ENCODE measurements at places on chromosomes 1 and 21. TPM values are rescaled to one million over a fixed set of nuclear protein-coding genes. Genes with fewer than 3 reads are reported as not detected.
A peak's percentile ranks its signal among the peaks of the same experiment; 100 is the strongest.

DNA sequence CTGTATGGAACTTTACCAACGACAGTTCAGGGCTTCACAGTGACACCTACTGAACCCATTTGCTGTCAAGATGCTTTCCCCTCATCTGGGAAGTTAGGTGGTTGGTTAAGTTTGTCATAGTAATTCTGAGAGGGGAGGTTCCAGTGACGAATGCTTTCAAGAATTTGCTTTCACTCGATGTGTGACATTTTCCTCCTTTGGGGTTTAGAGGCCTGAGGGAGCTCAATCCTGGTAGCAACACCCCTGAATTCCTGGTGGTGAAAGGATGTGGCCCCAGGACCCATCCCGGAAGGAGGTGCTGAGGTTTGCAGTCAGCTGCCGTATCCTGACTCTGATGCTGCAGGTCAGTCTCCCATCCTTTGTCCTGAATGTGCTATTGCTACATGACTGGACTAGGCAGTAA is 2.8 kb downstream of the PIGV start:
- DNase-seq: peak; percentile 33

DNA sequence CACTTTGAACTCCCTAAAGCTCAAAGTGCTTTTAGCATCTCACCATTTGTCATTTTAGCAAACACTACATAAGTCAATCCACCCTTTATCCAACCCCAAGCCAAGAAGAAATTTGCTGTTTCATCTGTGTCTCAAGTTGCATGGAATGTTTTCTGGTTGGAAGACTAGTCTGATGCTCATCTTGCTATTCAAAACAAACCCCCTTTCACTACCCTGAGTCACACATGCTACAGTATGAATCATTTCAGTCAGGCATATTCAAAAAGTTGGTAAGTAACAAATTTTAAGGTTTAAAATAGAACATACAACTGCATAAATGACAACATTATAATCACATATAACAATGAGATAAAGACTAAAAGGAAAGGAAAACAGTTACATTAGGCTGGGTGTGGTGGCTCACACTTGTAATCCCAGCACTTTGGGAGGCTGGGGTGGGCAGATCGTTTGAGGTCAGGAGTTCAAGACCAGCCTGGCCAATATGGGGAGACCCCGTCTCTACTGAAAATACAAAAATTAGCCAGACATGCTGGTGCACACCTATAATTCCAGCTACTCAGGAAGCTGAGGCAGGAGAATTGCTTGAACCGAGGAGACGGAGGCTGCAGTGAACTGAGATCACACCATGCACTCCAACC is 38.7 kb downstream of the DSTYK start:
- peak; percentile 91 for DNase-seq

DNA sequence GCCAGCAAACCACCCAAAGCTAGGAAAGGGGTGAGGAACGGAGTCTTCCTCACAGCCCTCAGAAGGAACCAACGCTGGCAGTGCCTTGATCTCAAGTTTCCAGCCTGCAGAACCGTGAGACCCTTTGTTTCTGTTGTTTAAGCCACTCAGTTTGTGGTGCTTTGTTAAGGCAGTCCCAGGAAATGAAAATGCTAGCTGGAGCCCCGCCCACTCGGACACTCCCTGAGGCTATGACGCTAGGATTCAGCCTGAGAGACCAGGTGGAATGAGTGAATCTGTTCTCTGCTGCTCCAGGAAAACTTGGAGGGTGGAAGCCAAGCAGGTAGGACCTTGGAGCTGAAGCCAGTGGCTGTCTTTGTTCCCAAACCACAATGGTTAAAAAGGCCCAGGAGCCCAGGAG is 196.5 kb upstream of the POU3F1 start:
- peak; percentile 53 for DNase-seq

- DNase-seq: peak; percentile 63
Measured at GRCh38 chr1:226912587-226913176, 27.4 kb upstream of the COQ8A start.

- no peak for DNase-seq
Measured at GRCh38 chr1:1622010-1622787, 6.9 kb downstream of the MIB2 start.

- DNase-seq: peak; percentile 98
Measured at GRCh38 chr21:33383056-33383888, 19.9 kb upstream of the IFNGR2 start.

GRCh38 chr1:22681556-22682276 is 28.7 kb downstream of the C1QB start:
- no peak for DNase-seq

GRCh38 chr1:47921935-47922415 is 75.2 kb downstream of the TRABD2B start:
- no peak for DNase-seq

DNA sequence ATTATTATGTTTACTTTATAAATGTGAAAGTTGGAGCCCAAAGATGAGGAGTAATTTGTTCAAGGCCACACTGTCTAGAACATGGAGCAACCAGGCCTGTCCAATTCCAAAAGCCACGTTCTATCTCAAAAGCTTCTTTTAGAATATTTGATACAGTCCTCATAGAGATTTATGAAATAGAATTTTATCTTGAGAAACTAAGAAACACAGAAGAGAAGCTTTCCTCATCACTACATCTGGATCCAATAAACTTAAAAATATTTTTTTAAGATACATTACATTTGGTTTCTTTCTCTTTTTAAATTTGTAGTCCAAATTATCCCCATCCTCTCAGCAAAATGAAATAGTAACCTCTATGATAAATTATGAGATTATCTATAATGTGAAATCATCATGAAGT is 58.9 kb downstream of the DDAH1 start:
- no peak for DNase-seq

GRCh38 chr1:211606332-211606913 is 27.5 kb upstream of the SLC30A1 start:
- no peak for DNase-seq

GRCh38 chr1:209505044-209505443 is 78.5 kb upstream of the CAMK1G start:
- peak; percentile 28 for DNase-seq

- DNase-seq: no peak
Measured at GRCh38 chr1:204578867-204579664, 62.9 kb downstream of the MDM4 start.

DNA sequence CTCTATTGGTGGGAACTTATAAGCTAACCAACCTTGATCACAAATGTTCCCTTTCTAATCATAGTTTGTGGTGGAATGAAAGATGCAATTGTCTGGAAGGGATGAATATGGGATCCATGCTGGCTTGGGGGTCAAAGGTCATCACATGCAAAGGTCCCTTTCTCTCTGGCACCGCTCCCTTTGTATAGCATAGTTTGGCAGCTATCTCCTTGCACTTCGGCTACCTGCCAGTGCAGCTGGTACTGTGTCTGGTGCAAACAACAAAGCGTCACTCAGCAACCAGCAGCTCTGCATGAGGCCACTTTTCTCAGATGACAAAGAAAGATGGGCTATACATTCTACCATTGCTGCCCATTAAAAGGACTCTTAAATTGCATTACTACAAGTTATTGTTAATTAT is 188.2 kb upstream of the NFIA start:
- no peak for DNase-seq

GRCh38 chr1:117660271-117660965 is 54.6 kb downstream of the TENT5C start:
- no peak for DNase-seq

GRCh38 chr1:218872928-218873327 is 300.8 kb upstream of the LYPLAL1 start:
- no peak for DNase-seq

DNA sequence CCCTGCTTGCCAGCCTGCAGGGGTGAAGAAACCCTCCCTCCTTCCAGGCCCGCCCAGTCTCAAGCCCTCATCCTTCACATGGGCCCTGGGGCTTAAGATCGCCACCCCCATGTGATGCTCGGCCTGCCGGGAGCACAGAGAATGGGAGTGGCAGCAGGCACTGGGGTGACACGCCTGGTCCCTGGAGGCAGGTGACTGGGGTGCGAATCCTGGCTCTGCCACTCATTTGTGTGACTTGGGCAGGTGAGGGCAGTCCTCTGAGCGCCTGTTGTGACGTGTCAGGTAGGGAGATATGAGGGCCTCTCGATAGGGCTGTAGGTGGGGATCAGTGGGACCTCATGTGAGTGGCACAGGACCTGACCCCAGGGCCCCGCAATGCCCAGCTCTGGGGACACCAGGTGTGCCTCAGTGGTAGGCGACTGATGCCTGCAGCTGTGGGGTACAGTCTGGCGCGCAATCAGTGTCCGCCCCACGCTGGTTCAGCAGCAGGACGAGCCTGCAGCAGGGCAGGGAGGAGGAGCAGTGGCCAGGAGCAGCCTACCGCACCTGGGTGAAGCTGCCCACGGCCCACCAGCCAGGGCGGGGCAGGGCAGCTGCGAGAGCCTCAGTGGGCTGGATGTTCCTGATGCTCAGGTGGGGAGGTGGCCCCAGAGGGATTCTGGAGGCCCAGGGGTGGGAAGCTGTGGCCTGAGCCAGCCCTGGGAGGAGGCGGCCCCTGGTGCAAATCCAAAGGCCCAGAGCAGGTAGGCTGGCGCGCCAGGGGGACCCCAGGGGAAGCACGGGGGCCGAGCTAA is 6.2 kb downstream of the SH2D5 start:
- DNase-seq: no peak

DNA sequence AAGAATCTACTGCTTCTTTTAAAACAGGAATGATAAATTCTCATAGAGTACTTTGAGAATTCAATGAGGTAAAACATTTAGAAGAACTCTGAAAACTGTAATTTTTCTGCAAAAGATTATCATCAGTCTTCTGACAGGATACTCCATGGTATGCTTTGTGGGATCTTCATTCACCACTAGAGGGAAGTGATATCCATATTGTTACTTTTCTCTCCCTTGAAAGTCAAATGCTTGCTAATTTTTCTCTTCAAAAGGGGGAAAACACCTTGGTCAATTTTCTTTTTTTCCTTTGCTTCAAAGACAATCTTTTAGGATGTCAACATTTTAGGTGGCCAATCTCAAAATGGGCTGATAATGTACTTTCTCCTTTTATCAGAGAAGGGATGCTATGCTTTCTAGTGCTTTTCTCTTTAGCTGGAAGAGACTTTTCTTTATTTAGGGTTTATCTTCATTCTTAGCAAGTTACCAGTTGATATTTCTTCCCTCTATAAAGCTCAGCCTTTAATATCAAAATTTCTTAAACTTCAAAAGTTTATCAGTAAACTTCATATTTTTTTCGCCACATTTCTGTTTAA is 95.5 kb downstream of the NEGR1 start:
- DNase-seq: peak; percentile 8

- peak; percentile 29 for DNase-seq
Measured at GRCh38 chr1:121417325-121417923, 232.6 kb downstream of the SRGAP2C start.

GRCh38 chr1:161483361-161483760 is 21.9 kb upstream of the FCGR2A start:
- no peak for DNase-seq

The PRAMEF1 gene
- not detected for total RNA-seq

The KRTAP12-2 gene
- not detected for total RNA-seq

The CFAP141 gene
- total RNA-seq: not detected

The KLHDC8A gene
- total RNA-seq: 0.34 TPM

The REN gene
- total RNA-seq: not detected

The ITGB2 gene
- total RNA-seq: 0.09 TPM

The MAEL gene
- total RNA-seq: not detected

The CYYR1 gene
- total RNA-seq: under 0.01 TPM
